ENCODE measurements at places on chromosomes 5 and 9.

GRCh38 chr5:157821405-157821804, 37.5 kb downstream of the CLINT1 start:
- no peak for DNase-seq

DNA sequence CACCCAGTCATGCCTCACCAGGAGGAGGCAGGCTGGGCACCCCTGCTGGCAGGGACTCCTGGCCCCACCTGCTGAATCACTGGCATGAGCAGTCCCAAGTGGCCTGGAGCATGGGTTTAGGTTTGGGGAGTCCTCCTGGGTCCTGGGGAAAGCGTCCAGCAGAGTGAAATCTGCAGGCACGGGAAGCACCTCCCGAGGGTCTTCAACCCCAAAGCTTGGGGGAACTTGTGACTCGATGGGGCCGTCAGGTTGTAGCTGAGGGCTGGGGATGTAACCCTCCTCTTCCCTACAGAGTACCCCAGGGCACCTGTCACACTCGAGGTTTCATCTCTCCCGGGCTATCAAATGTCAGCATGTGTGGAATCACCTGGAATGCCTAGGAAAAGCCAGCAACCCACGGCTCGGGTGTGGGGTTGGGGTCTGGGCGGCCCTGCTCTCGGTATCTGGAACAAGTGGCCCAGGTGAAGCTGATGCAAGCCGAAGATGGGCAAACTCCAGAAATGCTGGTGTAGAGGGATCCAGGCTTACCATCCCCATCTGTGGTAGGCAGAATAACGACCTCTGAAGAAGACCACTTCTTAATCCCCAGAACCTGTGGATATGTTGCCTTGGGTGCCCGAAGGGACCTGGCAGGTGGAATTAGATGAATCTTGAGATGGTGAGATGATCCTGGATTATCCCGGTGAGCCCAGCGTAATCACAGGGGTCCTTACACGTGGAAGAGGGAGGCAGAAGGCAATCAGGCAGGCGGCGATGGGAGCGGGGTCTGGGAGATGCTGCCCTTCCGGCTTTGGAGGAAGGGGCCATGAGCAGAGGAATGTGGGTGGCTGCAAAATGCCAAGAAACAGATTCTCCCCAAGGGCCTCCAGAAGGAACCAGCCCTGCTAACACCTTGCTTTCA, 6.1 kb upstream of the RASGEF1C start:
- no peak for DNase-seq

- no peak for DNase-seq
These were observed 2.0 kb downstream of the TMEM38B start for GRCh38 chr9:105696219-105696793.

DNA sequence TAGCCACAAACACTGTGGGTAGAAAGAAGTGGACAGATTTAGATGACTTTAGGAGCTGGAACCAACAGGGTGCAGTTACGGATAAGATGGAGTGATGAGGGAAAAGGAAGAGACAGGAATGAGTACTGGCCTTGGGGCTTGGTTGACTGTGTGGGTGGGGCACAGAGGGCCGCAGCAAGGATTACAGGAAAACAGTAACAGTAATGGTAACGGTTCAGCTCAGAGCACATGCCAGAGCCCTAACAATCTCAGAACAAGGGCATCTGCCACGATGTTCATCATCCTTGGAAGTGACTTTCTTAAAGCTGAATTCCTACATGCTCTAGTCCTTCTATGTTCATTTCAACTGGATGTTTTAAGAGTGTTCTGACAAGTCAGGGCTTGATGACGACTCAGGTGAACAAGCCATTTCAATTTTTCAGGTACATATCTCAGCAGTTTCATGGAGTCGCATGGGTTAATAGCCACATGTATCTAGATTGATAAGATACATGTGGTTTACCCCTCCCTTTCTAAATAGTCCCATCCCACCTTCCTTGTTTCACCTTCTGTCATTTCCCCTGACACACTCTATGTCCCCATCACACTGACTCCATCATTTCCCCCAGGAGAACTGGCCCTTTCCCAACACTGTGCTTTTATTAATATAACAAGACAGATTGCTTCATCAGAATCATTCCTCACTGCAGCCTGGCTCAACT, 65.0 kb downstream of the CEMIP2 start:
- DNase-seq = no peak

Measured in Jurkat, Clone E6-1 (cell line).